CD4-positive, CD25-positive, alpha-beta regulatory T cell (primary cell): ENCODE measurements at places on chromosomes 4 and X. TPM values are rescaled to one million over a fixed set of nuclear protein-coding genes. Genes with fewer than 3 reads are reported as not detected.

GRCh38 chr4:7026107-7026506 is 17.1 kb upstream of the TADA2B start:
- no peak for DNase-seq

DNA sequence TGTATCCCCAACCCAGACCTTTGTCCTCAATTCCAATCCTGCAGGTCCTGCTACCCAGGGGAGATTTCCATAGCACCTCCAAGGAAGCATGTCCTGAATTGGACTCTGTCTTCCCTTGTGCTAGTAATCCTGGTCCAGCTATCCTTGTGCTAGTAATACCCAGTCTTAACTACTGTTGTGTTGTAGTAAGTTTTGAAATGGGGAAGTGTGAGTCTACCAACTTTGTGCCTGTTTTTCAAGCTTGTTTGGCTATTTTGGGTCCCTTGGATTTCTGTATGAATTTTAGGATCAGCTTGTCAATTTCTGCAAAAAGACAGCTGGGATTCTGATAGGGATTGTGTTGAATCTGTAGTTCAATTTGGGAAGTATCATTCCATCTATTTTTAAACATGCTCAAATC is 51.4 kb downstream of the CD99L2 start:
- no peak for DNase-seq

DNA sequence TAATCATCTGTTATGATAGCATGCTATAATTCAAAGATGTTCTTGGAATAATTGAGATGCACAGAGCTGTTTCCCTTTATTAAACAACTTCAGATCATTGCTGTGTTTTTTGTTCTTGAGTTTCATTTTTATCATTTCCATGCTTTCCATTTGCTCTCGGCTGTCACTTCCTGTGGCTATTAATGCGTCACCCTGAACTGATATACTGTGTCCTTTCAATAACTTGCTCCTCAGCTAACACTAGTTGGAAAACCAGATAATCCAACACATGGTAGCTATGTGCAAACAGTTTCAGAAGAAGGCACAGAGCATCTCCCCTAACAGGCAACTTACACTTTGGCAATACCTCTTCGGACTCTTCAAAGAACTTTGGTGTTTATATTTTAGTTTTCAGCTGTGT is 376.0 kb downstream of the GBA3 start:
- no peak for DNase-seq

GRCh38 chr4:158121161-158121579 is 51.7 kb downstream of the GASK1B start:
- DNase-seq: no peak

The TBX22 gene
- polyA plus RNA-seq: not detected

The NOX1 gene
- not detected for polyA plus RNA-seq

The PNMA6A gene
- polyA plus RNA-seq: 0.12 TPM
